ENCODE measurements at places on chromosomes 7 and 10.

DNA sequence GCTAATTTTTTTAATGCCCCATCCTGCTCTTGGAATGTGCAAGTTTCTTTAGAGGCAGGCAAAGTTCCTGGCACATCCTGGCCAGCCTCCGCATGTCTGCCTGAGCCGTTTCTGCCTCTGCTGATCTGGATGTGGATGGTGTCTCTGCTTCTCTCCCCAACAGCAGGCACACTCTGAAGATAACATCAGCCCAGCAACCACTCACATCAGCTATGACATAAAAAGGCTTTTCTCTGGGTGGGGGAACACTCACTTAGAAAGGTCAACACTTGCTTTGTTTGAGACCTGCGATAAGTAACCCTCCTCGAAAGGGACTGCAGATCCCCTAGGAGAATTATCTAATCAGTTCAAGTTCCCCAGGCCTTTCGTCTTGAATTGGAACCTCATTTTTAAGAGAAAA is 142.9 kb downstream of the FGFR2 start:
- no peak for DNase-seq

- no peak for DNase-seq
Observed at GRCh38 chr10:63819753-63820329, 298.6 kb downstream of the REEP3 start.

DNA sequence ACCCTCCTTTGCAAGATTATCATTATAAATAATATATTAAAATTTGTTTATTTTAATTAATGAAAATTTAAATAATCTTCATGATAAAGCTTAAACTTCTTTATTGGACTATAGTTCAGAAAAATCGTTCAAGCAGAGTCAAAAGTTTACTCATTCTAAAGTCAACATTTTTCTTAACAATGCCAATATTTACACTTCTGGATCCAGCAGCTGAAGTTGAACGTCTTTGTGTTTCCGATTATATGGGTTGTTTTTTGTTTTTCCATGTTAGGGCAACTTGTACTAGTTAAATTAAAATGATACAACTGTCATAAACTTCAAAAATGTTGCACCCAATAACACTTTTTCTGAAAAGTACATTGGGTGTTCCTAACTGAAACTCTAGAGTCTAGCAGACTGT is 43.8 kb downstream of the GRB10 start:
- no peak for DNase-seq

DNA sequence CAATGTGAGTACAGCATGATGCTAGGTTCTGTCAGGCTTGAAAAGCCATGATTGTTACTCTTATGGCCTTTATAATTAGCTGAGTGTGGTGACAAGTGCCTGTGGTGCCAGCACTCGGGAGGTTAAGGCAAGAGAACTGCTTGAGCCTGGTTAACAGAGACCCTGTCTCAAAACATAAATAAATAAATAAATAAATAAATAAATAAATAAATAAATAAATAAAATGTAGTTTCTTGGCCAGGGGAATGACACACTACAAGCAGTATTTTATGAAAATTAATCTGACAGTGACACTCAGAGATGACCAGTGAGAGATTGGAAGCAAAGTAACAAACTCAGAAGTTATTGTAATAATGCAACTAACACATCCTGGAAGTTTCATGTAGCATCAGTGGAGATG is 2.3 kb upstream of the MORN4 start:
- no peak for DNase-seq
